Fibroblast of the conjunctiva (primary cell): ENCODE measurements at places on chromosomes 2 and 18.

DNA sequence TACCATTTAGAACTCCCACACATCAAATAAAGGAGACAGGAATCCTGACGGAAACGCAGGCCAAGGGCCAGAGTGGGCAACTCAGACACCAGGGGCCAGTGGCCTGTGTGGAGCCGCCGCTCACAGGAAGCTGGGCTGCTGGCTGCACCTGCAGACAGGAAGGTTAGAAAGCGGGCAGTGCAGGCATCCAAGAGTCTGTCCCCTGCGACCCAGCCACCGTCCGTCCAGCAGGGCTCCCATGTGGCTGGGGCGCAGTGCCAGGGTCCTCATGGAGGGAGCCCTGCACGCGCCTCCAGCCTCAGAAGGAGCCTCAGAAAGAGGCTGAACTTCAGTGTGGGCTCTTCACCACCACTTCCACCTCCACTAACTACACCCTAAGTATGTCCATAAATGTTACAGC is 2.5 kb upstream of the ANO7 start:
- DNase-seq = no peak

DNA sequence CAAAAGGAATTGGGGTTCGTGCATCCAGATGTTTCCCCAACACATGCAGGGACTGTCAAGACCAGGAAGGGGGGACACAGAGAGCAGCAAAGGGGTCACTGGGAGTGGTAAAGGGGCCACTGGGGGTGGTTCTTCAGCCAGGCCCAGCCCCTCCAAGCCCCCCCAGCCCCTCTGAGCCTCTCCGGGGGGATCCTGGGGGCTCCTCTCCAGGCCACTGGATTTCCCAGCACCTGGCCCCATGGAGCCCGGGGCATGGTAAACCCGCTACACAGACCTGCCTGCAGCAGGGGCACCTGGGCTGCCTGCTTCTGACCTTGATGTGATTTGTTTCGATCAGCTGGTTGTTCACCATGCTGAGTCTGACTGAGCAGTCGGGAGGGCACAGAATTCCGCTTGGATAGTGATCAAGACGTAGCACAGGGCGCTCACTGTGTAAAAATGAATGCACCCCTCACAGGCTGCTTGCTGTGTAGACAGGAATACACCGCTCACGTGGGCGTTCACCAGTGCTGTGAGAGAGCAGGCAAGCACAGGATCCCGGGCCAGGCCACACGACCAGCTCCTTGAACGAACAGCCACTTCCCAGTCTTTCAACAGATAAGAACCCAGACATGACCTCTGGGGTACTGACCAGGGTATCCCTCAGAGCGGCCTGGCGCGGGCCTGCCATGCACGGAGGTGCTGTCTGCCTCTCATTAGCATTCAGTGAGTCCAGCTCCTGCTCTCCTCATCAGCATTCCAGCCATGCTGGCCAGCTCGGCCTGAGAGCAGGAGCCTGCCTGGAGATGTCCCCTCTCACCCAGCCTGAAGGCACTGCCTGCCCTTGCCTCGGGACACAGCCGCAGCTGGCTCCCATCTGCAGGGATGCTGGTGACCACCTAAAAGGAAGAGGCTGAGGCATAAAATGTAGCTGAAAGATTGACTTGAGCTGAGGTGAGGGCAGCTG is 73.3 kb upstream of the OTOS start:
- no peak for DNase-seq

- no peak for DNase-seq
These were observed 39.4 kb upstream of the GALR1 start for GRCh38 chr18:77210249-77210648.

DNA sequence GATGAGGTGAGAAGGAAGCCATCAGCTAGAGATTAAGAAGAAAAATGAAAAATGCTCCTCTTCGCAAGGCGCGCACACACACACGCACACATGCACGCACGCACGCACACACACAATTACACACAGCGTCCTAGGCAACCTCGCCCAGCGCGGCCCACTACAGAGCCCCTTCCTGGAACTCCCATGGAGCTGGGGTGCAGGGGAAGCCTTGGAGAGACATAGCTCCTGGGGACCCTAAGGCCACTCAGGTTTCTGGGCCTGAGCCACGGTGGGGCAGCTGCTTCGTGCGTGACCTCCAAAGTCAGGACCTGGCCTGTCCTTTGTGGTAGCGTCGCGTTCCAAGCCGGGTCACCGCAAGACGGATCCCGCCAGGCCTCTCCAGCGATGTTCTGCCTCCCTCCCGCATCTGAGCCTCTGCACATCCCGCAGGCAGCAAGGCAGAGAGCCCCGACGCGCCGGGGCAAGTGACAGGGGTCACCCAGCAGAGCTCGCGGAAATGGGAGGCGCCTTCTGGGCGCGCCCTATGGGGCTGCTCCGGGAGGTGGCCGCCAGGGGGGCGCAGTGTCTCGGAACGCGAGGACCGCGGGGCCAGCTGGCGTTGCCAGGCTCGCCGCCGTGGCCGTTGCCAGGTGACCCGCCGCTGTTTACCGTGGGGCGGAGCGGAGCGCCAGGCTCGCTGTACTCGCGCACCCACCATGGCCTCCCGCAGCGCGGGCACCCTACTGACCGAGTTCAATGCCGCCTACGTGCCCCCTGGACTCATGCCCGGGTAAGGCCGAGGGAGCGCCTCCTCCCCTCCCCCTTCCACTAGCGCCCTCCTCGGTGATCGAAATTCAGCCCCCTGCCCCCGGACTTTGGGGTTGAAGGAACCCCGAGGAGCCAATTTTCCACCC is 79.0 kb downstream of the CIB4 start:
- no peak for DNase-seq

DNA sequence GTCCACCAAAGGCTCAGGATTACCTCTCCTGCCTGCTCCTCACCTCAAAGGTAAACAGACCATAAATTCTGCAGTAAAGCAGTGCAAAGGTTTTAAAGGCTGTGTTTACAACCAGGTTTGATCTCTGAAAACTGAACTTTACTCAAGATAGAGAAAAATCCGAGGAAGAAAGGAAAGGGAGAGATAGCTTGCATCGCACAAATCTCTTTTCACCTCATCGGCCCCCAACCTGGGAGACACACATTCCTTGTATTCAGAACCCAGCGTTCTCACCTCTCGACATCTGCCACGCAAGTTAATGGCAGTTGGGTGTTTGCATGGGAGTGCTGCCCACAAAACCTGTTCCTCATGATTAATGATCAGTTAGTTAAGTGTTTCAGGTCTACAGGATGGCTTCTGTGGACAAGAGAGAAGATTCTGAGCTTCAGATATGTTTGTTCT is 72.6 kb downstream of the GATA6 start:
- DNase-seq = no peak

GRCh38 chr18:47898055-47898454 is 32.4 kb downstream of the SMAD2 start:
- DNase-seq = no peak

- no peak for DNase-seq
These were observed 34.2 kb downstream of the SPATS2L start for GRCh38 chr2:200340508-200341224.

- no peak for DNase-seq
These were observed 161.3 kb downstream of the HAUS1 start for GRCh38 chr18:46265196-46266156.

DNA sequence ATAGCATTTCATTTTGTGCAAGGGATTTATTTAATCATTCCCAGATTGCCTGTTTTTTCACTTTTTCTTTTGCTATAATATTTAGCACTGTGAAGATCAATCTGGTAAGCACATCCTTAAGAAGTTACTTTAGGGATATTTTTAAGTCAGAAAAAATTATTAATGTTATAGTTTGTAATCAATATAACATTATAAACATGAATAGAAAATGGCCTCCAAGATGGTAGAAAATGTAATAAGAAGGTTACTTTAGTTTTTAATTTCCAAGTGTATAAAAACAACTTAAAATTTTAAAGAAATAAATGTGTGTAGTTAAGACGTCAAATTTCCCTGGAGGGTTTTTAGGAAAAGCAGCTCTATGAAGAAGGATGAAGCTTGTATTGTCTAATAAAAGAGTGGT is 81.9 kb upstream of the SERPINE2 start:
- DNase-seq = no peak

DNA sequence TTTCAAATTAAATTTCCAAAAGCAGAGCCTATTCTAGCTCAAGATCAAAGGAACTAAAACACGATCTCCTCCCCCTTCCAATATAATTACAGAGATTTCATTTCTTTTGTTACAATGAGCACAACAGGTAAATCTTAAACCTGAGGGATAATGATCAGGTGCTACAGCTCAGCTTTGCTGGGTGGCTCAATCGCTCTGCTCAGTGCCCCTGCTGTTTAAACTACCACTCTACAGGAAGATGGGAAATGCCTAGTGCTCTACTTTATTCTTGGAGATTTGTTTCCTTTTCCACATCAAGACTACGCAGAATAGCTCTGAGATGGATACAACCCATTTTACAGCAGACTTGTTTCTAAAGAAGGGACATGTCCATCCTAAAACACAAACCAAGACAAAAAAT is 162.3 kb downstream of the TCF4 start:
- DNase-seq = no peak

- no peak for DNase-seq
These were observed 23.4 kb downstream of the DNAH6 start for GRCh38 chr2:84539729-84540128.

- DNase-seq = no peak
These were observed 142.6 kb downstream of the TFCP2L1 start for GRCh38 chr2:121142452-121142851.

GRCh38 chr18:74861154-74861553 is 263.5 kb downstream of the ZNF407 start:
- no peak for DNase-seq

- peak; percentile 49 for DNase-seq
These were observed 67.7 kb downstream of the EPAS1 start for GRCh38 chr2:46364797-46365457.

DNA sequence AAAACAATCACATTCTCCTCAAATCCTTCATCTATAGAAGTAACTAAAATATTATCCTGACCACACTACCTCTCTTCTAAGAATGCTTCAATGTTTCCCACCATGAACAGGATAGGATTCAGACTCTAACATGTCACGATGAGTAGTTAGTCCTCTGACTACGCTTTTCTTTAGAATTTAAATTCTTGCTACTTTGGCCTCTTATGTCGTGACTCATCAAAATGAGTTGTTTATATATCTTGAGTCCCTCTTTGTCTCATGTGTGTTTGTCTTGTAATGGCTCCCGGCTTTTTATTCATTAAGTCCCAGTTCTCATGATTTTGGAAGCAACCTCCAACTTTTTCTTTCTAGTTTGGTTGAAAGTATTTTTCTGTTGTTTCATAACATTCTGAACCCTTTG is 1289.2 kb downstream of the DSC3 start:
- no peak for DNase-seq

DNA sequence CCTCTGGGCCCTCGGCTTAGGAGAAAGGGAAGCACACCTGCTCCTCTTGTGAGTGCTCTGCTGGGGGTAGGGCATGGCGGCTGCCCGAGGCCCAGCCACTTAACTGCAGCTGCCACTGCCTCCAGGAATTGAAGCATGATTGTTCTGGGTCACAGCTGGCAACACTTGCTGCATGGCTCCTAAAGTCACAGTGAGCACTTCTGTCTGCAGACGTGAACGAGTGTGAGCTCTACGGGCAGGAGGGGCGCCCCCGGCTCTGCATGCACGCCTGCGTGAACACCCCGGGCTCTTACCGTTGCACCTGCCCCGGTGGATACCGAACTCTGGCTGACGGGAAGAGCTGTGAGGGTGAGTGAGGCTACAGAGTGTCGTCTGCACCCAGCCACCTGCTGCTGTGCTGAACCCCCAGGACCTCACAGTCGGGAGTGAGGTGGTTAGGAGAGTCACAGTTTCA is 44.4 kb downstream of the FBLN7 start:
- no peak for DNase-seq

DNA sequence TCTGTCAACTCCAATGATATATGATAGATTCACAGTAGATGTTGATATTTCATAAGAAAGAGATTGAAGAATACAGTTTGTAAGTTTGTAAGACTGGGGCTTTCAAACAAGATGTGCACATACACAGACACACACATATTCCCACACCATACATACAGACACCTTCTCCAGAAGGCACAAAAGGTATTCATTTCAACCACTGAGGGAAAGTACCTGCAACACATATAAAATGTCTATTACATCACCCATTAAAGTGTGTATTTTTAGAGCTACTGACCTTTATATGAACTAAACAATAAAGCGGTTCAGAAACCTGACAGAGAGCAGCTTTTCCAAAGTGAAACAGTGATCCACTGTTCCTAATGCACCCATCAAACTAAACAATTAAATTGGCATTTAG is 53.3 kb downstream of the CCDC148 start:
- no peak for DNase-seq

DNA sequence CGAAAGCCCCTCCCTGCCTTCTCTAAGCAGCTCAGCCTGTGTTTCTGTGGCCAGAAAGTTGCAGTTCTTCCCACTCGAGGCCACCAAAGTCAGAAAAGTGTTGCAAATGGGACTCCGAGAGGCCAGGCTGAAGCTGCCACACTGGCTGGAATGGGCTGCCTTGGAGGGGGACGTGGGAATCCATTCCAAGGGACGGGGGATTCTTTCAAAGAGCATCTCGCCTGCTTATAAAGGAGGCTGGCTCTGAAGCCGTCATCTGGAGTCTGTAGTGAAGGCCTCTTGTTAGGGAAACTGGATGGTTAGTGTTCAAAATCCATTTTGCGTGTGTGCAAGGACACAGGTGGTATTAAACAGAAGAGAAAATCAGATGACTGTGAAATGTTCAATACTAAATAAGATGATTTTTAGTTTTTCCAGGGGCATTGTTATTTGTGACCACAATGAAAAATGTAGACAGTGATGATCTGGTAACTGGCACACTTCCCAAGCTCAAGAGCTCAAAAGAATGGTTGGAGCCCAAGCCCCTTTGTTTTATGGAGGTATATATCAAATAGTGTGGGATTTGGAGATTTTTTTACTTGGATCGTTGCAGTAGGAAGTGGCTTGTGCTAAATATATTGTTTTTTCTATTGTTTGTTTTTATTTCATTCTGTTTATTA is 782 bp downstream of the FAM228B start:
- no peak for DNase-seq

- no peak for DNase-seq
These were observed 36.8 kb downstream of the LAMA3 start for GRCh38 chr18:23725827-23726661.

DNA sequence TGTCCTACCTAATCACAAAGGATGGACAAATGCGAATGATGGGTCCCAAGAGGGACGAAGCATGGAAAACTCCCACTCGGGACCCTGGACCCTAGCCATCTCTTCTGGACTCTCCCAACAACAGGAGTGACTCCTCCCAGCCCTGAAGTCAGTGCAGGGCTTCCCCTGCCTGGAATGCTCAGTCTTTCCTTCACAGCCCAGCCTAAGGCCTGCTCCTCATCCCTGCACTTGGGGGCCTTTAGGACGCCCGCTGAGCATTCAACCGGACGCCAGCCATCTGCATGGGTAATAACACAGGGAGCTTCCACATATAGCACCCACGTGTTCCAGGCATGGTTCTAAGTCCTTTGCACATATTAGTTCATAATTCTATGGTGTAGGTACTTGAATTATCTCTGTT is 237.5 kb downstream of the KLHL29 start:
- no peak for DNase-seq

GRCh38 chr2:74576863-74577229 is 22.3 kb downstream of the DOK1 start:
- DNase-seq = peak; percentile 80
